Thyroid gland (tissue), 4 donors: ENCODE measurements at places on chromosomes 7 and 10. TPM values are rescaled to one million over a fixed set of nuclear protein-coding genes. Genes with fewer than 3 reads are reported as not detected.

DNA sequence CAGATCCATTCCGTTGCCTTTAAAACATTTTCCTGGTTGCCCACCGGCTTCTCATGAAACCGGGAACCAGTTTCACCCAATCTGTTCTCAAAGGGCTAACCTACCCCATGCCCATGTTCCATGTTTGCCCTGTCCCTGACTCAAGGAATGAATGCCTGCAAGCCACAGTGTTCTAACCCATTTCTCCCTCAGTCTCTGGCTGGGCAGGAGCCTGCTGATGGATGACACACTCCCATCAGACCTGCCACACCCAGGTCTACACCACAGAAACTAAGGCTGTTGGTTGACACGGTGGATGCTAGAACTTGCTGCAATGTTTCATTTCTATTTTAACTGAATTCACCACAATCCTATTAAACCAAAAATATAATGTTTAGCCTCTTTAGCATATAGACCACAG is 15.6 kb downstream of the CLRN3 start:
- no peaks in the 10 kb centered on the region for H3K27me3 ChIP-seq
- no peak overlapping the region for H3K4me3 ChIP-seq
- H3K27ac ChIP-seq: no peak overlapping the region
- no peak for DNase-seq
- H3K36me3 ChIP-seq: no peaks in the 10 kb centered on the region

GRCh38 chr7:84134169-84134568 is 60.4 kb downstream of the SEMA3A start:
- H3K27me3 ChIP-seq: no peaks in the 10 kb centered on the region
- H3K4me1 ChIP-seq: no peaks in the 10 kb centered on the region
- H3K27ac ChIP-seq: no peak overlapping the region
- H3K4me3 ChIP-seq: no peak overlapping the region

GRCh38 chr10:124248056-124249045 is 155.0 kb upstream of the CHST15 start:
- H3K27ac ChIP-seq: no peak overlapping the region
- no peaks in the 10 kb centered on the region for H3K36me3 ChIP-seq
- peaks cover 8% of the 10 kb centered on the region for H3K4me1 ChIP-seq
- DNase-seq: no peak

- no peak overlapping the region for H3K27ac ChIP-seq
- H3K4me1 ChIP-seq: peaks cover 16% of the 10 kb centered on the region
- H3K27me3 ChIP-seq: no peaks in the 10 kb centered on the region
- H3K4me3 ChIP-seq: no peak overlapping the region
- no peaks in the 10 kb centered on the region for H3K36me3 ChIP-seq
Measured at GRCh38 chr7:1811850-1812508, 141.9 kb downstream of the ELFN1 start.

ESYT2 gene
- 118 TPM for total RNA-seq

- no peak overlapping the region for H3K27ac ChIP-seq
- no peaks in the 10 kb centered on the region for H3K36me3 ChIP-seq
- no peak for DNase-seq
- no peaks in the 10 kb centered on the region for H3K27me3 ChIP-seq
- no peak overlapping the region for H3K4me3 ChIP-seq
- peaks cover 11% of the 10 kb centered on the region for H3K4me1 ChIP-seq
Measured at GRCh38 chr7:82567841-82568240, 124.3 kb upstream of the CACNA2D1 start.

GRCh38 chr10:118330295-118331076 is 11.6 kb downstream of the FAM204A start:
- H3K4me3 ChIP-seq: no peak overlapping the region
- H3K4me1 ChIP-seq: peaks cover 11% of the 10 kb centered on the region
- DNase-seq: no peak
- H3K36me3 ChIP-seq: peaks cover 43% of the 10 kb centered on the region
- no peak overlapping the region for H3K27ac ChIP-seq
- H3K27me3 ChIP-seq: no peaks in the 10 kb centered on the region

ENTPD1 gene
- 15.6 TPM for total RNA-seq

TAC1 gene
- total RNA-seq: 1.8 TPM

ASB10 gene
- total RNA-seq: not detected

DNA sequence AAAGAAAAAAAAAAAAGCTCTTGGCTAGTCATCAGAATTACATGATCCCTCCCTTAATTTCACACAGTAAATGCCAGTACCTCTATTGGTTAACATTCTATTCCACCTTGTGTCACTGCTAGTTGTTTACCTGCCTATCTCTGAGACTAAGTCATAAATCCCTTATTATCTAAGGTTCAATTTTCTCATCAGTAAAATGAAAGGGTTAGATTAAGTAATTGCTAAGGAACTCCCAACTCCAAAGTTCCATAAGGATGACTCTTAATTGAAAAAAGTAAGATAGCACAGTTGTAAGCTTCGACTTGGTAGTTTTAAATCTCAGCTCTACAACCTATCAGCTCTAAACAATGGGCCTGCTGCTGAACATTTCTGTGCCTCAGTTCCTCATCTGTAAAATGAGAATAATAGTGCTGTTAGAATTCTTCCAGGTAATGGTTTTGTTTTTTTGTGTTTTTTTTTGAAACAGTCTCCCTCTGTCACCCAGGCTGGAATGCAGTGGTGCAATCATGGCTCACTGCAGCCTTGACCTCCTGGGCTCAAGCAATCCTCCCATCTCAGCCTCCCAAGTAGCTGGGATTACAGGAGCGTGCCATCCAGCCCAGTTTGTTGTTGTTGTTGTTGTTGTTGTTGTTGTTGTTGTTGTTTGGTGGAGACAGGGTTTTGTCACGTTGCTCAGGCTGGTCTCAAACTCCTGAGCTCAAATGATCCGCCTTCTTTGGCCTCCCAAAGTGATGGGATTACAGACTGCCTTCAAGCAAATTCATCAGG is 35.6 kb downstream of the SRPK2 start:
- no peak overlapping the region for H3K4me3 ChIP-seq
- no peak for DNase-seq
- H3K4me1 ChIP-seq: peaks cover 27% of the 10 kb centered on the region
- no peaks in the 10 kb centered on the region for H3K36me3 ChIP-seq
- no peak overlapping the region for H3K27ac ChIP-seq

- H3K27ac ChIP-seq: peak overlapping the region; percentile 85
- no peaks in the 10 kb centered on the region for H3K27me3 ChIP-seq
- H3K36me3 ChIP-seq: no peaks in the 10 kb centered on the region
- peaks cover 71% of the 10 kb centered on the region for H3K4me1 ChIP-seq
- no peak for DNase-seq
Measured at GRCh38 chr7:47574482-47575329, 7.2 kb downstream of the TNS3 start.

- H3K27ac ChIP-seq: peak overlapping the region; percentile 15
- no peaks in the 10 kb centered on the region for H3K4me1 ChIP-seq
- no peaks in the 10 kb centered on the region for H3K36me3 ChIP-seq
Measured at GRCh38 chr7:150993511-150993910, 2.7 kb downstream of the NOS3 start.

- H3K36me3 ChIP-seq: no peaks in the 10 kb centered on the region
- no peaks in the 10 kb centered on the region for H3K4me1 ChIP-seq
- H3K27ac ChIP-seq: no peak overlapping the region
Measured at GRCh38 chr10:60162631-60163030, 227.0 kb downstream of the ANK3 start.

DNA sequence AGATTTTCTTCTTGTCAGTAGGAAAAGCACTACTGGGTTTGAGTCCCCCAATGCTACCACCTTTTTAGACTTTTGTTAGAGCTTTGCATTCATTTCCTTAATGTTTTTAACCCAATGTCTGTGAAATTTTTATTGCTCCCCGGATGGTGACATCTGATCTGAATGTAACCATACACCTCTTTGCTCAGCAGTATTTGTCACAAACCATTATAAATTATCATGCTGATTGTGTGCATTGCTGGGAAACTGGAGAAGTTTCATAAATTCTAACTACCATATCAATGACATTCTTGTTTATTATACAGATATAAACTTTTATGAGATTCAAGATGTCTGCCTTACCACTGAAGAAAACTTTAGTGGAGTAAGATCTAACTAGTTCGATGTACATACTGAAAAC is 8.5 kb downstream of the NRP1 start:
- no peak for DNase-seq
- no peaks in the 10 kb centered on the region for H3K27me3 ChIP-seq
- no peak overlapping the region for H3K4me3 ChIP-seq
- no peak overlapping the region for H3K27ac ChIP-seq

GRCh38 chr7:38383281-38383680 is 109.8 kb upstream of the TARP start:
- peak overlapping the region; percentile 34 for H3K27ac ChIP-seq
- peak; percentile 66 for DNase-seq
- H3K36me3 ChIP-seq: no peaks in the 10 kb centered on the region
- no peak overlapping the region for H3K4me3 ChIP-seq
- H3K4me1 ChIP-seq: no peaks in the 10 kb centered on the region

CPA2 gene
- total RNA-seq: not detected

GRCh38 chr7:2290877-2291276 is 23.4 kb downstream of the SNX8 start:
- no peak overlapping the region for H3K27ac ChIP-seq
- no peak overlapping the region for H3K4me3 ChIP-seq
- no peaks in the 10 kb centered on the region for H3K36me3 ChIP-seq

GHITM gene
- total RNA-seq: 208 TPM

- no peaks in the 10 kb centered on the region for H3K4me1 ChIP-seq
- no peak overlapping the region for H3K4me3 ChIP-seq
- H3K36me3 ChIP-seq: peaks cover 38% of the 10 kb centered on the region
- no peaks in the 10 kb centered on the region for H3K27me3 ChIP-seq
- H3K27ac ChIP-seq: no peak overlapping the region
- DNase-seq: no peak
Measured at GRCh38 chr10:91957091-91957490, 33.5 kb downstream of the BTAF1 start.

- H3K36me3 ChIP-seq: no peaks in the 10 kb centered on the region
- no peaks in the 10 kb centered on the region for H3K27me3 ChIP-seq
- peak overlapping the region; percentile 73 for H3K27ac ChIP-seq
- H3K4me3 ChIP-seq: no peak overlapping the region
- peaks cover 27% of the 10 kb centered on the region for H3K4me1 ChIP-seq
Measured at GRCh38 chr7:143069912-143070500, 17.9 kb downstream of the OR6V1 start.

DNA sequence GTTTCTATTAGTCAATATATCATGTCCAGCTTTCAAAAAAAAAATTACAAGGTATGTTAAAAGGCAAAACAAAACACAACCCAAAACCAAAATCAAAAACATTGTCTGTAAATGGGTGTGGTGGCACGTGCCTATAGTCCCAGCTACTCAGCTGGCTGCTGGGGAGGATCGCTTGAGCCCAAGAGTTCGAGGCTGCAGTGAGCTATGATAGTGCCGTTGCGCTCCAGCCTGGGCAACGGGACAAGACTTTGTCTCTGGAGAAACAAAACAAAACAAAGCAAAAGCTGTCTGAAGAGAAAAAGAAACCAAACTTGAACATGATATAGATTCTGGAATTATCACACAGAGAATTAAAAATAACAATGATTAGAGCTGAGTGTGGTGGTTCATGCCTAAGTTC is 10.3 kb upstream of the CPA5 start:
- no peak overlapping the region for H3K4me3 ChIP-seq
- no peaks in the 10 kb centered on the region for H3K27me3 ChIP-seq
- DNase-seq: no peak

GRCh38 chr10:10644008-10644646 is 373.5 kb upstream of the CELF2 start:
- no peaks in the 10 kb centered on the region for H3K4me1 ChIP-seq
- H3K27ac ChIP-seq: no peak overlapping the region
- no peak for DNase-seq

ADRA2A gene
- 1.0 TPM for total RNA-seq

PRRT4 gene
- not detected for total RNA-seq

GRCh38 chr10:27716521-27716920 is 29.1 kb downstream of the MKX start:
- no peak for DNase-seq
- H3K4me1 ChIP-seq: no peaks in the 10 kb centered on the region
- no peaks in the 10 kb centered on the region for H3K36me3 ChIP-seq
- no peak overlapping the region for H3K4me3 ChIP-seq
- H3K27ac ChIP-seq: no peak overlapping the region
- H3K27me3 ChIP-seq: no peaks in the 10 kb centered on the region

DNA sequence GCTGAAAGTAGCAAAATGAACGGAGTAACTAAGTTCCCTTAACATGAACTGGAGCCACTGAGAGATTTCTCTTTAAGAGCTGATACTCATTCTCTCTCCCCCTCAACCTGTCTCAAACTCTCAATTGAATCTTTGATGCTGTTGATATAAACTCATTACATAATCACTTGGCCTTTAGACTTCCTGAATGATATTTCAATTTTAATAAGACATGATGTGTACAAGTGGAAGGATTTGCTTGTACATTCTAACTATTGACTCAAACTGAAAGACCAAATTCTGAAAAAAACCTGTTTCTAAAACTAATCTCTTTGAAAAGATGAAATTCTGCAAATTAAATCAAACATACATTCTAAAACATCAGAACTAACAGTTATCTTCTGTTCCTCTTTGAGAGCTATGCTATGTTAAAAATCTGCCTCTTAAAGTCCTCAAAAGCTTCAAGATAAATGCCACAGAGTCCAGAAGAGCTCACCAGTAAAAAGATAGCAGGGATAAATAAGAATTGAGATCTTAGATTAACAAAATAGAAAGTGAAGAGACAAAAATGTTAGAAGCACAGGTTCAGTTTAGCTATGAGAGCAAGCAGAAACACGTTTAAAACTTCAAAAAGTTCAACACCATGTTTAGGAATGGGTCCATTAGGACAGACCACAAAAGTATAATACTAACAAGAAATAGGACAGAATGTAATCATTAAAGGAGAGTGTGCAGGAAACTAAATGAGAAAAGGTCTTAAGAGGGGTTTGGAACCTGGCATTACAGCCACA is 46.1 kb downstream of the TNPO3 start:
- H3K36me3 ChIP-seq: peaks cover 2% of the 10 kb centered on the region
- H3K4me3 ChIP-seq: no peak overlapping the region
- DNase-seq: no peak
- H3K4me1 ChIP-seq: peaks cover 18% of the 10 kb centered on the region
- H3K27ac ChIP-seq: peak overlapping the region; percentile 55

ARHGAP22 gene
- 29.5 TPM for total RNA-seq

- no peaks in the 10 kb centered on the region for H3K27me3 ChIP-seq
- no peaks in the 10 kb centered on the region for H3K36me3 ChIP-seq
- no peak for DNase-seq
- no peak overlapping the region for H3K27ac ChIP-seq
- peaks cover 2% of the 10 kb centered on the region for H3K4me1 ChIP-seq
- H3K4me3 ChIP-seq: no peak overlapping the region
Measured at GRCh38 chr7:149084407-149084806, 6.1 kb downstream of the ZNF786 start.

ATG9B gene
- total RNA-seq: not detected

GRCh38 chr7:11170175-11170574 is 196.5 kb downstream of the PHF14 start:
- H3K4me1 ChIP-seq: no peaks in the 10 kb centered on the region
- no peak for DNase-seq
